ENCODE measurements at places on chromosomes 16 and 17.

DNA sequence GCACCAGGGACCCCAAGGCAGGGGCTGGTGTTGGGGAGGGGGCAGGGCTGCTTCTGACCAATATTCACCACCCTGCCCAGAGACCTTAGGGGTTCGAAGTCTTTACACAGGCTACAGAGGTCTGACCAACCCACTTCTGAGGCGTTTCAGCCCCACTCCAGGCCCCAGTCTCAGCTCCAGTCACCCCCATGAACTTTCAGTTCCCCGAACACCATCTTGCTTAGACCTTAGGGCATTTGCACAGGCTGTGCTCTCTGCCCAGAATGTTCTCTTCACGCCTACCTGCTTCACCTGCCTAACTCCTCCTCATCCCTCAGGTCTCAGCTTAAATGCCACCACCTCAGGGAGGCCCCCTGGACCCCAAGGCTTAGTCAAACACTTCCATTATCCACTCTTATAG, 25.8 kb upstream of the CPNE2 start:
- DNase-seq: no peak

DNA sequence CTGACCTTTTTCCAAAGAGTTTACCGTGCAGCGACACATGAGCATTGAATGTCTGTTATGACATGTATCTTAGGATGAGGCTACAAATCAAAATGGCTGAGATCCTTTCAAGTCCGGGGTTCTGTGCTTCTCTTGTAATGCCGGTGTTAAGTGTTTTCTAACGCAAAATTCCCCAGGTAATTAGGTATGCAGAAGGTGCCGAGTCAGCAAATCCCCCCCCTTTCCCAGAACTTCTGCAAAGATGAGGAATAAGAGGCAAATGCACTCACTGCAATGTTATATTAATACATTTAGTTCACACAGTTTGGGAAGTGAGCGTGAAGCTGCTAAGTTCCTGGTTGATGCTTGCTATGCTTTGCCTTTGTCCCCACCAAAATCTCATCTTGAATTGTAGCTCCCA, 36.3 kb upstream of the MLYCD start:
- no peak for DNase-seq

- no peak for DNase-seq
Measured at GRCh38 chr17:64679710-64680216, 17.7 kb upstream of the SMURF2 start.

- no peak for DNase-seq
Measured at GRCh38 chr16:68369697-68370580, 59.1 kb downstream of the PRMT7 start.

GRCh38 chr17:7961421-7961820, 29.4 kb downstream of the CNTROB start:
- no peak for DNase-seq

DNA sequence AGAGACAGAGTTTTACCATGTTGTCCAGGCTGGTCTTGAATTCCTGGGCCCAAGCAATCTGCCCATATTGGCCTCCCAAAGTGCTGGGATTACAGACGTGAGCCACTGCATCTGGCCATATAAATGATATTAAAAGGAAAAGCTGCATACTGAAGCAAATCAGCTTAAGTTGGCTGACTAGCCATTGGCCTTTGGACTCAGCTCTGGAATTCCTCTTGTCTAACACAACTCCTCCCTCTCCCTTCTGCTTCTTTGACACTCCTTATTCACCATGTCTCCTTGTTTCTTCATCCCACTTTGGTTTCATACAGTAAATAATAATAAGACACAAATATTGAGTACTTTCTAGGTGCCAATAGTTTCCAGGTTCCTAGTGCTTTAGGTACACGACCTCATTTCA, 7.5 kb downstream of the KRT12 start:
- DNase-seq: no peak

DNA sequence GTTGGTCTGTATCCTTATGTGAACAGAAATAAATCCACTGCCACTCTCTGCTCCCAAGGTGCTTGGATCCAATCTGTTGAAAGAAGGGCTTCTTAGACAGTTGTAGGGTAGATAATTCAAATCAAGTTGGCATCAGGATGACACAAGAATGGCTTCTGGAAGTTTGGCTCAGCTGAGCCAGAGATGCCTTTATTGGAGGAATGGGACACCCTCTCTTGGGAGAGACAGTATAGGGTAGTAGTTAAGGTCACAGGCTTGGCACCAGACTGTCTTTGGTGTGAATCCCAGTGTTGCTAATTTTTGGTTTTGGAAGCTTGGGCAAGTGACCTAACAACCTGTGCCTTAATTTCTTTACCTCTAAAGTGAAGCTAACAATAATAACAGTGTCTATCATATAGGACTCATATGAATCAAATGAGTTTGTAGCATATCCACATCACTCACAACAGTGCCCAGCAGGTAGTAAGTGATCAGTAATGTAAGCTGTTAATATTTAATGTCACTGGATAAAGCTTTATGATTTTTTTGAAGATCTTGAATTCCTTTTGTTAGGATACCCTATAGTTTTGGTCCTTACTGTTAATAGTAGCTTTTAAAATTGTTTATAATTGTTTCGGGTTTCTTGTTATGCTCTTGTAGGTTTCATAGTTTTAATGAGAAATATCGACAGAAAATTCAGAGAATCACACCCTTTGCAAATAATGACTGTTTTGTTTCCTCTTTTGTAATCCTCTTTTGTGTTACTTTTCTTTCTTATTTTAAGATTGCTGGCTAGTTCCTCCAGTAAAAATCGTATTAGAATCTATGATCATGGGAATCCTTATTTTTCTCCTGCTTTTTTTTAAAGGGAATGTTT, 19.1 kb downstream of the ZNRF1 start:
- DNase-seq: no peak

DNA sequence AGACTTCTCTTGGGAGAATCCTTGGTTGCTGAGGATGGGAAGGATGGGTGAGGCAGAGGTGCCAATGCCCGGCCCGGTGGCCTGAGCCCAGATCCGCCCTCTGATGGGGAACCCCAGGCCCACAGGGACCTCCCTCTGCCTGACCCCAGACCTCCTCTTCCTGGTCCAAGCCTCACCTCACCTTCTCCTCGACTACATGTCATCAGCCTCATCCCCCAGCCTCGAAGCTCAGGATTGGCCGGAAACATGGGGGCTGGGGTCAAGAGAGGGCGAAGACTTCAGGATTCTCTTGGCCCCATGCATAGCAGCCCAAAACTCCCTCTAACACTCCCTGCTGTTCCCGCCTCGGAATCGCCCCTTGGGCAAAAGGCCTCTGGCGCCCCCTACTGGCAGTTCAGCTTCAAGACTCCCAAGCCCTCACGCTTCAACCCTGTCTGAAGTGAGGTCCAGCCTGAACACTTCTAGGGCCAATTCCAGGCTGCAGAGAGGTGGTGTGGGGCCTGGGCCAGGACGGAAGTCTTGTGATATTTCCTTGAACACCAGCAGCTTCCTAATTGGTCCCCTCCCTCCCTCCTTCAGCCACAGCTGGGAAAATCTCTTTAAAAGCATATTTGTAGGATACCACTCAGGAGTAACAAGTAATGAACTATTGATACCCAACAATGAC, 47.2 kb downstream of the ARHGAP27 start:
- peak; percentile 93 for DNase-seq

DNA sequence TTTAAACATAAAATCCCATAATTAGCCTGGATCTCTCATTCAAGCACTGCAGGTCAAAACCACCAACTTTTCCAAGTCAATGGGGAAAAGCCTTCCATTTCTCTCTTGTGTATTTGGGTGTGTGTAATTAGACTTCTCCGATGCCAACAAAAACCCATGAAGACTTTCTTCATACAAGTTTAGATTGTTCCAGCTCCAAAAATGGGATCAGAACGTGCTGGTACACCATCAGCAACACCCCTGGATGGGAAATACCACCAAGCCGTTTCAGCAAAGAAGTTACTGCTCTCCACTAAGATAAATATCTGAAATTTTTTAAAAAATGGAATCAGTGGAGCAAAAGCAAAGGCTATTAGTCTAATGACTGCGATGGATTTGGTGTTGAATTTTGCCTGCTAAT, 837.3 kb upstream of the SOX9 start:
- no peak for DNase-seq

DNA sequence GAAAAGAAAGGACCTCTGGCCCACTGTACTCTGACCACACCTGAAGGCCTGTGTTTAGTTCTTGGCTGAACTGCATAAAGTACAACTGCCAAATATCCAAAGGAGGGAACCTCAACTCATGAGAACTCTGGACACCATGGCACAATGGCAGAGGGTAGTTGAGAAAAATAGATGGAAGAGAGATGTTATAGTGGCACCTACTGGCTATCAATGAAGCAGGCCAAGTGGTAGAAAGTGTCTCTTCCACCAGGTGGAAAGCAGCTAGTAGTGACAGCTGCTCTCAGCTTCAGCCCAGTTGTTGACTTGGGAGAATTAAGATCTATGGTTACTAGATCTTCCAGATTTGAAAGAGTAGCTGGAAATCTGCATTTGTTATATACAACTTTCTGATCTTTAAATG, 3.2 kb downstream of the MED31 start:
- DNase-seq: no peak
